ENCODE measurements at places on chromosomes 16 and 17.

GRCh38 chr16:16992975-16993765, 477.6 kb downstream of the XYLT1 start:
- DNase-seq = no peak

- DNase-seq = peak; percentile 34
Measured at GRCh38 chr17:38428112-38428642, at the start of gene ARHGAP23. Gene ARHGAP23 (plus strand): TSS chr17:38428464. CDS start chr17:38428486, 22 bp downstream.

GRCh38 chr17:56652628-56653027, 59.1 kb downstream of the NOG start:
- DNase-seq = no peak

GRCh38 chr16:68388124-68388523, 60.2 kb downstream of the SMPD3 start:
- DNase-seq = no peak

DNA sequence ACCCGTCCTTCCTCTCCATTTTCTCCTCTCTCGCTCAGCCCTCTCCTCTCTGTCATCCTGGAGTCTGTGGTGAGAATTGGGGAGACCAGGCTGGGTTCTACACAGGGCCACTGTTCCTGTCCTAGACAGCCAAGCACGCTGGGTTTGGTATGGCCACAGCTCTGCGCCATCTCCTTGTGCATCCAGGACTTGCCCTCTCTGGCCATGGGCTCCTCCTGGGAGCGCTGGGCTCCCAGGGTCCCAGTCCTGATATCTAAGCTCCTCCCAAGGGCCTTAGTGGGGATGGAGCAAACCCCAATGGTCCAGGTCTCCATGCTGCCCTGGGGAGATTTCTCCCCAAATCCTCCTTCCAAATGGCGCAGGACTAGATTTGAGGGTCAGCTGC, 27.2 kb upstream of the ITGA3 start:
- no peak for DNase-seq
